ENCODE measurements at places on chromosomes 12 and 14. TPM values are rescaled to one million over a fixed set of nuclear protein-coding genes. Genes with fewer than 3 reads are reported as not detected.
A peak's percentile ranks its signal among the peaks of the same experiment; 100 is the strongest.

Gene C1QL4
- total RNA-seq, result not detected

DNA sequence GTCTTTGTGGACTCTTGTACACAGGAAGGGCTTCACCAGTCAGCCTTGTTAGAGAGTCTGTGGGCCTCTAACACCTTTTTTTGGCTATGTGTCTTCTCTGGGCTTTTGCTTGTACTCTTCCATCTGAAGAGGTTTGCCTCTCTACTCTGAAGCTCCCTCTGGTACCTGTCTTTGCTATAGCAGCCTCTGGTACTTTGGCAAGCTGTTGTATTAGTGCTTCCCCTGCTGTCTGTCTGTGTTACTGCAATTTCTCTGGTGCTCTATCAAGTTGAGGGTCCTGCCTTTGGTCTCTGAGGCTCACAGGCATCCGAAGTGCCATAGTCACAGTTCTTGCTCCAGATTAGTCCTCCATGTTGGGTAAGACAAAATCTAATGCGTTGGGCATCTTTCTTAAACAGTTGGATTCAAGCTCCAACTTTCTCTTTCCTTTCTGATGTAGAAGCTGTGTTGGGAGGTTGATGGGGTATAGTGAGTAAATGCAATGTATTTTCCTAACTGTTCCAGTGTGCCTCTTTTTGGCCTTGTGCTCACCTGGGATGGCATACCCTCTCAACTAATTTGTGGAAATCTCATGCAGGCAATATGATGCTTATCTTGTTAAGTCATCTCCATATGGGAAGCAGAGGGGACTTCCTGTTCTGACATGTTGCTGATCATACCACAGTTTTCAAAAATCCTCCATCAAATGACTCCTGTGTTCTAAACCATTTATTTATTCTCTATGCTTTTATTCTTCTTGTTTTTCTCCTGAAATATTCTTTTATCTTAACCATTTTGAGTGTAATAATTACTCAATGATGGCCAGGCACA lies 88.8 kb downstream of the ATF7IP start:
- no peak overlapping the region for H3K27ac ChIP-seq
- peak; percentile 65 for DNase-seq
- no peak overlapping the region for H3K4me3 ChIP-seq
- H3K27me3 ChIP-seq, result no peaks in the 10 kb centered on the region
- no peaks in the 10 kb centered on the region for H3K4me1 ChIP-seq

DNA sequence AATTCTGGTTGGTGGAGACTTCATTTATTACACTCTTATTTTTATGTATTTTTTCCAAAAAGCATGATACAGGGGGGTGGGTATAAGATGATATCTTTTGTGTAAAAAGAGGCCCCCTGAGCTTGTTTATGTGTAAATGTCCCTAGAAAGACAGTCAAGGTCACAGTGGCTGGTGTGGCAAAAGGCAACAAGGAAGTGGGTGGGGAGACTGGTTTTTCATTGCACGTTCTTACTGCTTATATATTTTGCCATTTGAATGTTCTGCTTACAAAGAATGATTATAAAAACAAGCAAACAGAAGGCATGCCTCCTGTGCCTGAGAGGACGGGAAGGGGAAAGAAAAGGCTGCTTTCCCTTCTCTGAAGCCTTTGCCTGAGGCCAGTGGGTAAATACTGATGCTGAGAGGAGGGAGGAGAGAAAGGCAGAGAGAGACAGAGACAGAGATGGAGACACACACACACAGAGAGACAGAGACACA lies 24.1 kb upstream of the ADIPOR2 start:
- no peaks in the 10 kb centered on the region for H3K27me3 ChIP-seq
- peak overlapping the region; percentile 21 for H3K4me3 ChIP-seq
- peaks cover 69% of the 10 kb centered on the region for H3K4me1 ChIP-seq
- peak overlapping the region; percentile 70 for H3K27ac ChIP-seq

GRCh38 chr12:79374545-79374944 lies 316.2 kb downstream of the PAWR start:
- no peaks in the 10 kb centered on the region for H3K36me3 ChIP-seq
- no peak overlapping the region for H3K4me3 ChIP-seq
- H3K27ac ChIP-seq, result no peak overlapping the region
- no peak for DNase-seq
- H3K27me3 ChIP-seq, result no peaks in the 10 kb centered on the region
- no peaks in the 10 kb centered on the region for H3K4me1 ChIP-seq

DNA sequence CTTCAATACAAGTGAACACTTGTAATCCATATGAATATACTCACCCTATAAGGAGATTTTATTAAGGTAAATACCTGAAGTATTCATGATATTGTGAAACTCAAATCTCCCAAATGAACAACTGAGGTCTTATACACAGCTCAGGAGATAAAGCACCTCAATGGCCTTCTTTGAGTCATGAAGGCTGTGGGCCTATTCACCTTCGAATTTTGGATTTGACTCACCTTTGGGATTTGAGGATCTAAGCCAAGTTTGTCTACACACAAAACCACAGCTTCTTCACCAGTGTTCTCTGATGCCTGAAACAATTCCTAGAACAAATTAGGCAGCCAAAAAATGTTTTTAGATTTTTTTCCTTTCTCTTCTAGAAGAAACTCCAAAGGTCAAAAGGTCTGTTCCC lies 194.1 kb downstream of the NUAK1 start:
- DNase-seq, result no peak
- no peaks in the 10 kb centered on the region for H3K4me1 ChIP-seq
- H3K4me3 ChIP-seq, result no peak overlapping the region
- no peaks in the 10 kb centered on the region for H3K36me3 ChIP-seq
- no peaks in the 10 kb centered on the region for H3K27me3 ChIP-seq
- no peak overlapping the region for H3K27ac ChIP-seq

Gene PMCH
- total RNA-seq, result not detected

- H3K4me3 ChIP-seq, result no peak overlapping the region
- DNase-seq, result no peak
- no peak overlapping the region for H3K27ac ChIP-seq
- no peaks in the 10 kb centered on the region for H3K36me3 ChIP-seq
These were observed 176.5 kb downstream of the BMP4 start for GRCh38 chr14:53780051-53780555.

DNA sequence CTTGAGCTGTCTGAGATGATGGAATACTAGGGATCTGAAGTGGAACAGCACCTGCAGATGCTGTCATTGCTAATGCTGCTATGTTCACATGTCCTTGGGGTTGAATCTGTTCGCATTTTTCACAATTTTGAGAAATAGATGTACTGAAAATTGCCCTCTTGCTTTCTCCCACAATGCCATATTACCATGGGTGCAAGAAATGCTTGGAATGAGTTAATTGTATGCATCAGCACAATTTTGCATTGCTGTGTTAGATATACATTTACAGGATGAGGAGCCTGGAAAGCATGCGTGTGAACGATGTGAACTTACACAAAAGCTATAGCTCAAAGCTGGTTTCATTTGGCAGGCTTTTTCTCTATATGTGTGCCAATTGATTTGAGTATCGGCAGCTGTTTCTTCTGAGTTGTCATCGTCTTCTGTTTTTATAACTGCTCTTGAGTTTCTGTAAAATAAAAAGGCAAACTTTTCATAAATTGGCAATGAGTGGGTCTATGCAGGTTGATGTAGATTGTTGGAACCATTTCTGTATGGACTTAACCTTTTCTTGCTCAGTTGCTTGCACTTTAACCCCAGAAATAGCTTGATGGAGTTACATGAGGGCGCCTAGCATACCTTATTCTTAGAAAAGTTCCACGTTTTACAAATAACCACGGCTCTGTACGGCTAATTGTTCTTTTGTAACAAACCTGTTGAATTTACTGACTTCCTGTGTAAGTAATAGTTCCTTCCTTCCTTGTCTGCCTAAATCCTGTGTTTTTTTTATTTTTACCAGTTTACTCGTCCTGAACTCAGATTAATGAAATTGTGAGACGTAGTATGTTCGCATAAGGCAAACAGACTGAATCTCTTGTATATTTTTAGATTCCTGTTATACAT lies 105.9 kb downstream of the FGD4 start:
- DNase-seq, result no peak
- no peak overlapping the region for H3K27ac ChIP-seq
- H3K4me1 ChIP-seq, result peaks cover 35% of the 10 kb centered on the region
- no peaks in the 10 kb centered on the region for H3K27me3 ChIP-seq
- H3K4me3 ChIP-seq, result no peak overlapping the region
- no peaks in the 10 kb centered on the region for H3K36me3 ChIP-seq

Gene FOXN4
- total RNA-seq, result 0.11 TPM

Gene RNASE7
- not detected for total RNA-seq

GRCh38 chr12:74365178-74365964 lies 172.3 kb upstream of the ATXN7L3B start:
- no peaks in the 10 kb centered on the region for H3K36me3 ChIP-seq
- no peaks in the 10 kb centered on the region for H3K4me1 ChIP-seq
- no peak overlapping the region for H3K4me3 ChIP-seq
- H3K27me3 ChIP-seq, result no peaks in the 10 kb centered on the region
- peak; percentile 21 for DNase-seq

DNA sequence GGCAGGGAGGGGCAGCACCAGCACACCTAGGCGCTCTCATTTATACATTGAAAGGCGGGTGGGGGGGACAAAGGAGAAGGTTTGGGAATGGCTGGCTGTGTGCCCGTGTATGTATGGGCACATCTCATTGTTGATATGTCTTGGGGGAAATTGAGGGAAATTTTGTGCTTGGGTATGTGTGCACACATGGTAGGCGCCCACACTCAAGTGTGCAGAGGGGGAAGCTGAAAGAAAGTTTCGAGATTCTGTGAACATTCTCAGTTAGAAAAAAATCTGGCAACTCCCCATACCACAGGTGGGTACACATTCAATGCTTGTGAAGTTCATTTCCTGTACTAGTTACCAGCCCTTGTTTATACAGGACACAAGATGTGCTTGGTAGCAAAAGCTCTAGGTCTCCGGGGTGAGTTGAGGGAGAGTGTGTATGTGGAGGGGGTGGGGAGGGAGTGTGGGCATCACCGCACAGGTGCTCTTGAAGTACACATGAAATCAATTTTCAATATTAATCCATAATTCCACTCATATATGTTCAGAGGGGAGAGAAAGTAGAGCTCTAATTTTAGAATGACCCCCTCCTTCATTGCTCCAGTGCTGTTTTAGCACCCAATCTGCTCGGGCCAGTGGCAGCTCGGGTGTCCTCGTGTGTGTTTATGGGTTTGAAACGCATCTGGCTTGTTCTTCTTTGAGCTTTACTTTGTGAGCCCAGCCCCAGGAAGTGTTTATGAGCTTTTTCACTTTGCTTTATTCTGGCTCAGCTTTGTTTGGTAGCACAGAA lies 286.0 kb downstream of the ZFP36L1 start:
- no peak overlapping the region for H3K4me3 ChIP-seq
- H3K36me3 ChIP-seq, result no peaks in the 10 kb centered on the region
- no peak for DNase-seq

DNA sequence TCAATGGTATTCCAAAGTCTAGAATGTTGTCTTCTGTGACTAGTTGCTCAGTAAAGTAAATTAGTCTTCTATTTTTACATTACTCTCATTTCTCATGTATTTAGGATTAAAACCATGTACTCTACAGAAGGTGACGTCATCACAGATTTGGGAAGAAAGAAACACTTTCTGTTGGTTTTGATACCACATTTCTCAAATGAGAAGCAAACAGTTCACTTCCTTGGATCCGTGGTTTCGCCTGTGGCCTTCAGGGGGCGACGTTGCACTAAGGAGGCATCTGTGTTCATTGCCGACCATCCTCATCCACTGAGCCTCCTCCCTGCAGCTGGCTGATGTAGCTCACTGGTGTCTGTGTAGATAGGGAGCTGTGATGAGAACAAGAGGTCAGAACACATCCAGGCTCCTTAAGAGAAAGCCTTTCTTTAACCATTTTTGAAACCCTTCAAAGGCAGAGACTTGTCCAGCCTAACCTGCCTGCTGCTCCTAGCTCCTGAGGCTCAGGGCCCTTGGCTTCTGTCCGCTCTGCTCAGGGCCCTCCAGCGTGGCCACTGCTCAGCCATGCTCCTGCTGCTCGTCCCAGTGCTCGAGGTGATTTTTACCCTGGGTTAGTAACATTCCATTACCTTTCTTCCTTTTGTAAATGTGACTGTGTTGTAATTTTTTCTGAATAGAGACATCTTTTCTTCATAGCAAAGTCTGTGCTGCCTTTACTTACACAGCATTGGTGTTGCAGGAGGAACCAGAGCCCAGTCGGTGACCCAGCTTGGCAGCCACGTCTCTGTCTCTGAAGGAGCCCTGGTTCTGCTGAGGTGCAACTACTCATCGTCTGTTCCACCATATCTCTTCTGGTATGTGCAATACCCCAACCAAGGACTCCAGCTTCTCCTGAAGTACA lies 220.6 kb upstream of the OR4E1 start:
- no peak overlapping the region for H3K27ac ChIP-seq
- no peaks in the 10 kb centered on the region for H3K4me1 ChIP-seq
- no peak for DNase-seq
- H3K36me3 ChIP-seq, result no peaks in the 10 kb centered on the region

DNA sequence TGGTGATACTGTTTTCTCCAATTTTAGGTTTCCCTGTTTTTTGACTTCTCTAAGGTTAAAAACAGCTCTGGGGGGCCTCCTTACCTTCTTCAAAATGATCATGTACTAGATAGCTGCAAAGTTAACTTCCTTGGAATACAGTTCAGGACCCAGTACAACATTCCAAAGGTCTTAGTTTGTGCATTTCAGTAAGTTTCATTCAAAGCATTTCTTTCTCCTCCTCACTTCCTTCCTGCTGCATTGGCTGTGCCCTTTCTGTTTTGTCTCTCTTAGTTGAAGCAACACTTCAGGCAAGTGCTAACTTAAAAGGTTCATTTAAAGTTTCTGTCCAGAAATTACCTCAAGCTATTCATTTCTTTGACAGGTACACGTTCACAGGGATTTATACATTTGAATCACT lies 95.7 kb downstream of the SCN8A start:
- H3K4me3 ChIP-seq, result no peak overlapping the region
- no peaks in the 10 kb centered on the region for H3K36me3 ChIP-seq
- no peak for DNase-seq
- peaks cover 17% of the 10 kb centered on the region for H3K4me1 ChIP-seq

Gene GLT1D1
- total RNA-seq, result not detected

- H3K4me1 ChIP-seq, result no peaks in the 10 kb centered on the region
- DNase-seq, result no peak
- H3K27me3 ChIP-seq, result peaks cover 2% of the 10 kb centered on the region
- no peaks in the 10 kb centered on the region for H3K36me3 ChIP-seq
These were observed 114.0 kb downstream of the PRMT8 start for GRCh38 chr12:3604748-3605586.

DNA sequence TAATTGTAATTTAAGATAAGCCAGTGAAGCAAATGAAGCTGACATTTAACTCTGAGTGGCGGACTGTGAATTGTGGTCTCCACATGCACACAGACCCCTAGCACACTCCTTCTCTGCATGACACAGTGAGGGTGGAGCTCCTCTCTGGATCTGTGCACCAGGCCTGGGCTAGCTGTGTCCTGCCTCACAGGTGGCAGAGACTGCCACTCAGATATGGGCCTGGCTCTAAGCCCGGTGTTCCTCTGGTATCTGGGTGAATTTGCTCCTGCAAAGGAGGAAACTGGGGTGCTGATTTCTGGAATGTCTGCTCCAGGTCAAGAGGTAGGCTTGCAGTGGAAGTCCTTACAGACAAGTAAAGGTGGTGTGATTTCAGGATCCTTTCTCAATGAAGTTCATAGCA lies 282.4 kb downstream of the FOXN3 start:
- H3K4me3 ChIP-seq, result no peak overlapping the region
- no peaks in the 10 kb centered on the region for H3K36me3 ChIP-seq
- peaks cover 1% of the 10 kb centered on the region for H3K27me3 ChIP-seq
- no peak overlapping the region for H3K27ac ChIP-seq

Measured in HepG2 (cell line).